Central memory CD4-positive, alpha-beta T cell (primary cell): ENCODE measurements at places on chromosomes 2 and 18.

GRCh38 chr2:236395067-236395466 is 130.9 kb upstream of the ASB18 start:
- DNase-seq: no peak

DNA sequence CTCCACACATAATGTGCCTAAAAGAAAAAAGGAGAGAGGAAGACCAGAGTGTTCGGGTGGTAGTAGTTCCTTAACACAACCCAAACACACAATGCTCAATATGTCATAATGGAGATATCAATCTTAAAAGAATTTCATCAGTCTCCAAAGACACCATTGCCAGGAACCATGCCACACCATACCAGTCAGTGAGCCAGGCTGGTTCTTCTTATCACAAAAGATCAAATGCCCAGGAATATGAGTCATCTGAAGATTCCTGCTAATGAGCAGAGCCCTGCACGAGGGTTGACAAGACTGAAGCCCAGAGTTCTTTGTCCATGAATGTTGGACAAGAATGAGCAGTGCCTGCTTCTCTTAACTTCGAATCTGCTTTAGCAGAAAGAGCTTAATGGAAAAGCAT is 262.3 kb downstream of the ZNF516 start:
- DNase-seq: no peak

DNA sequence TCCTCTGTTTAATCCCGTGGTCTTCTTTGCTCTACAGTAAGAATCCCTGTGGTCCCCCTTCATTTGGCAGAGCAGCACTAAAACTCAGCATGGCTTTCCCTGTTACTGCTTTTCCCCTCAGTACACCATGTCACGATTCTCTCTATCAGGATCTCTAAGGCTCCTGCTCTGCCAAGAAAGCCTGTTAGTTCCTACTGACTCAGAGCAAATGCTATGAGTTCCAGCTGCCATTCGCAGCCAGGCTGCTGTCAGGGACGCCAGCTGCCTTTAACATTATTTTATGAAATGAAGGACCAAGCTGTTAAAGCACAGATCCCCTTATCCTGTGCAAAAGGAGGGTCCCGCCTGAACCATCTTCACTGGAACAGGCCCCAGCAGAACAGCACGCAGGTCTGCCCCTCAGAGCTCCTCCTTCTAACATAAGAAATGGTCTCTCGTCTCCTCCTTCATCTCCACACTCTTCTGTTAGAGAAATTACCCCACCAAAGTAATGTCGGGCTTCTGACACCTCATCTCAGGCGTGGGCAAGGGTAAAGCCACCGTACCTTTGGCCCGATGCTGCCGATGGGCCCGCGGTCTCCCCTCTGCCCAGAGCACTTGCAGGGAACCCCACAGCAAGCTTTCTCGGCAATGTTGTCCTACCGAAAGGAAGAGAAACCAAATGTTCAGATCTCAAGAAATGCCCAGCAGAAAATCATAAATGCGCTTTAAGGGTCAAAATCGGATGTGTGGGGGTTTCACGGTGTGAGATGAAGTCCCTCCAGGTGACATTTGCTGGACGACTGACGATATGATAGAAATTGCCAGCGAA is 52.6 kb downstream of the COL6A3 start:
- DNase-seq: no peak

DNA sequence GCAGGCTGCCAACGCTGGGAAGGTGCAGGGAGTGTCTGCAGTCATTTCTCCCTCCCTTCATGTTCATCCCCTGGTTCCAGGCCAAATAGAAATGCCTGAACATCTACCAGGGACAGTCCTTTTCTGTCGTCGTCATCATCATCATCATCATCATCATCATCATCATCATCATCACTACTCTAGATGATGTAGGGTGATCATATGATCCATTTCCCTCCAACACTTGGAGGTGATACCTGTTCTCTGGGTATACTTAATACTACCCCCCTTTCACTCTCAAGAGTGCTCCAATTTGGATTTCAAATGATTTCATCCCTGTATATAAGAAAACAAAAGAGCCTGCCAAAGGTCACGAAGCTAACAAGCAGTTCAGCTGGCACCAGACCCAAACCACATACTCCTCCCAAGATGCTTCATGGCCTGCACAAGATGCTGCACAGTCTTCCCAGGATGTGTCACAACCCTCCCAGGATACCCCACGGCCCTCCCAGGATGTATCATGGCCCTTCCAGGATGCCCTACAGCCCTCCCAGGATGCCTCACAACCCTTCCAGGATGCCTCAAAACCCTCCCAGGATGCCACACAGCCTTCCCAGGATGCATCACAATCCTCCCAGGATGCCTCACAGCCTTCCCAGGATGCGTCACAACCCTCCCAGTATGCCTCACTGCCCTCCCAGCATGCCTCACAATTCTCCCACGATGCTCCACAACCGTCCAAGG is 257.9 kb downstream of the DYSF start:
- DNase-seq: no peak

GRCh38 chr2:43178602-43179542 is 47.5 kb downstream of the ZFP36L2 start:
- no peak for DNase-seq

DNA sequence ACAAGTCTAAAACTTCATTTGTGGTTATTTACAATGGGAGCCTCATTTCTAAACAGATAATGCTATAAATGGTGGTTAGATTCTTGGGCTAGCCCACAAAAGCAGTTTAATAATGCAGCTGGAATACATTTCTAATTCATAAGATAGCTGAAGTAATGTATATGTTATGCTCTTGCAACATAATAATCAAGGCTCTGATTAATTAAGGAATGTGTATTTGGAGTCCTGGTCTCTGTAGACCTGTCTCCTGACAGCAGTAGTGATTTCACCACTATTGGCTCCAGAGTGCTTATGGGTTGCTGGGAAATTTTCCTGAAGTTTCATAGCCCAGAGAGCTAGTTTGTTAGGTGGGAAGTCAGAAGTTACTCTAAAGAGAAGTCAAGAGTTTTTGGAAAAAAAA is 21.3 kb upstream of the CDC42EP3 start:
- DNase-seq: no peak
